ENCODE measurements at places on chromosomes 6 and 20. TPM values are rescaled to one million over a fixed set of nuclear protein-coding genes. Genes with fewer than 3 reads are reported as not detected.

Gene PSMB9
- total RNA-seq, result 43.2 TPM

Gene BPIFB1
- not detected for total RNA-seq

Gene RSPH4A
- 0.40 TPM for total RNA-seq

Gene TAB2
- total RNA-seq, result 35.5 TPM

Gene COL10A1
- 0.08 TPM for total RNA-seq

Gene LPA
- not detected for total RNA-seq

Gene PNLDC1
- not detected for total RNA-seq

Gene PRPH2
- total RNA-seq, result 2.5 TPM

Gene RAET1L
- not detected for total RNA-seq

Gene KATNA1
- 19.7 TPM for total RNA-seq

Gene ERVFRD-1
- not detected for total RNA-seq

Gene SPATA25
- 1.2 TPM for total RNA-seq

Gene PKIG
- total RNA-seq, result 65.7 TPM

Gene RFX6
- total RNA-seq, result not detected

Gene BPIFB4
- not detected for total RNA-seq

Gene BEND3
- 1.4 TPM for total RNA-seq

Gene MLIP
- total RNA-seq, result not detected

Gene GPX5
- not detected for total RNA-seq

Gene WFDC5
- not detected for total RNA-seq

Gene EPB41L1
- total RNA-seq, result 17.6 TPM

Gene DDO
- 0.65 TPM for total RNA-seq

Gene SMOC2
- total RNA-seq, result not detected

Gene VGLL2
- total RNA-seq, result not detected

Gene RBM24
- 6.1 TPM for total RNA-seq

Gene SIRPD
- not detected for total RNA-seq

Gene CST4
- 0.78 TPM for total RNA-seq

Data from epithelial cell of alveolus of lung (primary cell).